Caki2 (cell line): ENCODE measurements at places on chromosomes 12 and 14.

DNA sequence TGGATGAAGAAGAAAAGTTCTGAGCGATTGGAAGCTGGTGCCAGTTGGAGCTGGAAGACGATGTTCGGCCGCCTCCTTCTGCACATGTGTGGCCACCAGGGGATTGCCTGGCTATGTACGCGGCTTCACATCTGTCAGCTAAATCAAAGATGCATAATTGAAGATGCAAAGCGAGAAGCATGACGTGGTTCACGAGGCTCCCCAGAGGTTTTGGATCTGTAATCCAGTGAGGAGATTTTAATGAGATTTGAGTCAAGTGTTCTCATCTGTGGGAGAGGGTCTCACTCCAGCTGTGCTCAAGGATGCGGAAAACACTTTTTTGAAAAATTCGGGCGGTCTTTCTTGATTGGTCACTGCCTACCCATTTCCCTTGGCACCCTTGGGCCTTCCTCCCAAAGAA lies 94.6 kb downstream of the PAX9 start:
- DNase-seq, result no peak

DNA sequence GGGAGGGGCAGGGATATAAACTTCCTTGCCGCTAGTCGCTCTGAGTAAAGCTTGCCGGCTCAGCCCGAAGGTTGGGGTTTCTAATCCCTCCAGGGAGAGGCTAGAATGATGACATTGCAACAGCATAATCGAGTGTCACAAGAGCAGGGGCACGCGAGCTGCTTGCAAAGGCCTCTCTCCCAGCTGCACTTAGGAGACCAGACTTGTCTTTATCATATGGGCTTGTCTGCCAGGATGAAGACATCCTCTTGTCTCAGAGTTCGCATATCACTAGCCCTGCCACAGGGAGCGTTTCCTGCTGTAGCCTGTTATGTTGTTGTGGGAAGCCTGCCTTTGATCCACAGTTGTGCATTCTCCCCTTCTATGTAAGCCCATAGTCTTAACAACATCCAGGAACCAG lies 180.0 kb downstream of the ESR2 start:
- no peak for DNase-seq

- DNase-seq, result no peak
These were observed 5.9 kb upstream of the A2ML1 start for GRCh38 chr12:8816448-8817050.

GRCh38 chr12:106062693-106063092 lies 76.1 kb downstream of the NUAK1 start:
- DNase-seq, result no peak

GRCh38 chr14:77986773-77987172 lies 183.4 kb upstream of the NRXN3 start:
- DNase-seq, result no peak

GRCh38 chr14:82411298-82411697 lies 877.6 kb upstream of the SEL1L start:
- DNase-seq, result no peak

DNA sequence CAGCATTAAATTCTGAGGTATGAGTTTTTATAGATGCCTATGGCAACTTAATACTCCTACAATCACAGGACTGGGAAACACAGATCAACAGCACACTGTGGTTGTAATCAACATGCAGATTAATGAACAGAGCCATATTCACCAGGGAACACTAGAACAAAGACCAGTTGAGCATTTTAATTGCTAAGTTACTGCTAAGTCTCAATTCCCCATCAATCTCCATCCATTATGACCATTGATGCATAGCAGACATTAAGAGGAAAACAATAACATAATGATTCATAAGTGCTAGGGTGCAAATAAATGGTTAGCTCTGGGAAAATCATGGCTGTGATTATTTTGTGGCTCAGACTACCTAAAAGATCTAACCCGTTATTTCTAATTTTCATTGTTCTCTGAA lies 505.6 kb downstream of the TRHDE start:
- DNase-seq, result no peak
